GM23248 (cell line): ENCODE measurements at places on chromosomes 11 and 22. TPM values are rescaled to one million over a fixed set of nuclear protein-coding genes. Genes with fewer than 3 reads are reported as not detected.

DNA sequence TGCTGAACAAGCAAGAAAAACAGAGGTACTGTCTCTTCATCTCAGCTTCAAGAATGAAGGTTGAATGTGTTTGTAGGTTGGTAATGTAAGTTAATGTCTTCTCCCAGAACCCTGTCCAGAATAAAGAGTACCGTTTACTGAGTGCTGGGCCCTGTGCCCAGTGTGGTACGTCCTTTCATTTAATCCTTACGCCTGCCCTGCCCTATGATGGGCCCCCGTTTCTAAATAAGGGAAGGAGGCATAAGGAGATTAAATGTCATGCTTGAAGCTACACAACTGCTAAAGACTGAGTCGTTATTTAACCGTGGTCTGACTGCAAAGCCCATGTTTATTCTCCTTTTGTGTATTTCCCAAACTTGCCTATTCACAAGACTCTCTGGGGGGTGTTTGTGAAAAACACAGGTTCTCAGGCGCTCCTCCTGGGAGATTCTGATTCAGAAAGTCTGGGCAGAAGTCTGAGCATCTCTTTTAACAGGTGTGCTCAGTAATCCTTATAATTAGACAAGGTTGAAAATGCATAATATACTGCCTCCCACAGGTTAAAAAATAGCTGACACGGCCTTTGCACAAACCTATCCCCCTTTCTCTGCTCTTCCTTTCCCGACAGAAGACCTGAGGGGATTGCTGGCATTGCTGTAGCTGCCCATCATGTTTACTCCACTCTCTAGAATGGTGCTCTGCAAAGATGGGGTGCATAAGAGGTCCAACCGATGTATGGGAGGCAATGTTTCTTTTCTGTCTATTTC, 56.3 kb upstream of the ZBTB44 start:
- DNase-seq, result no peak
- peaks cover 10% of the 10 kb centered on the region for H3K4me1 ChIP-seq
- H3K27ac ChIP-seq, result no peak overlapping the region
- peaks cover 24% of the 10 kb centered on the region for H3K27me3 ChIP-seq
- no peaks in the 10 kb centered on the region for H3K36me3 ChIP-seq
- no peak overlapping the region for H3K4me3 ChIP-seq

DNA sequence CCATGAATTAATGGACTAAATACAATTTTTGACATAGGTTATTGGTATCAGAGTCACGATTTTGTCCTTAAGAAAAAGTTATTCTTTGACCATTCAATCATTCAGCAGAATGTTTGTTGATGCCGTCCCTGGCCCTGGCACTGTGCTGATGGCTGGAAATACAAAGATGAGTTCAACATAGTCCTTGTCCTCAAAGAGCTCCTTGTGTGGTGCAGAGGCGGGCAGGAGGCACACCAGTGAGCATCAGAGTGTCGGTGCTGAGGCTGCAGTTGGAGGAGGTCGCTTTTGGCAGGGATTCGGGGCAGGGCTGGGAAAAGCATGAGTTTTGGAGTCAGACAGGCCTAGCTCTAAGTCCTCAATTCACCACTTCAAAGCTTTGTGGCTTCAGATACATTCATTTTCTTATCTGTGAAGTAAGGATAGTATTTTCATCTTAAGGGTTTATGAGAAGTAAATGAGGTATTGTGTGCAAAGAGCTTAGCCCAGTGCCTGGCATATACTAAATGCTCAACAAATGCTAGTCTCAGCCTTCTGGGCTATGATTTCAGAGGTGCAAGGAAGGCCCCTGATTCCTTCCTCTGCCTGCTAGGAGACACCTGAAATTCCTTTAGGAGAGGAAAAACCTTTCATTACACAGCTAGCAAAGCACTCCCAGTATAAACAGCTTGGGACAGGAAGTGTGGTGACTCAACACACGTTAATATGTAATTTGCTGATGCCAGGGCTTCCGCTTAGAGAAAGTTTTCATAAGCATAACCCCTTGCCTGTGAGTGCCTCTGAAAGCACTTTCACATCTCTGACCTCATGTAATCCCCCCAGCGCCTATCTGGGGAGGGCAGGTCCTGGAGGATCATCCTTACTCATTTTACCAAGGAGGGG, 113.8 kb downstream of the NECTIN1 start:
- no peaks in the 10 kb centered on the region for H3K27me3 ChIP-seq
- DNase-seq, result peak; percentile 83
- no peak overlapping the region for H3K4me3 ChIP-seq
- H3K36me3 ChIP-seq, result no peaks in the 10 kb centered on the region
- H3K4me1 ChIP-seq, result peaks cover 16% of the 10 kb centered on the region
- H3K27ac ChIP-seq, result peak overlapping the region; percentile 45; the same call in 1 of the 2 replicates

DNA sequence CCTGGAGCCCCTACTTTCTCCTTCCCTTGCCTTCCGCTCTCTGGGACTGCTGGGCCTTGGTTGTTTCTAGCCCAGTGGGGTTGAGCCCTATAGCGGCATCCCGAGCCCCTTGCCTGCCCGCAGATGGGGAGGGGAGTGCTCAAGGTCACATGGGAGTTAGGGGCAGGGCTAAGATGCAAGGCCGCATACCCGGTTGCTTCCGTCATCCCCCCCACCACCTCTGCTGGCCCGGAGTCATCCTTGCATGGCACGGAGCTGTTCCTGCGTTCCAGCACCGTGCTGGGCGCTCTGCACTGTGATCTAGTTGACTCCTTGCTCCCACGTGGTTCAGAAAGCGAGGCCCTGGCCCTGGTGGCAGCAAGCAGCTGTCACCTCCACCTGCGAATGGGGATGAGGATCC, 18.0 kb downstream of the FLRT1 start:
- no peaks in the 10 kb centered on the region for H3K36me3 ChIP-seq
- no peak overlapping the region for H3K4me3 ChIP-seq
- H3K27ac ChIP-seq, result no peak overlapping the region
- no peak for DNase-seq

DNA sequence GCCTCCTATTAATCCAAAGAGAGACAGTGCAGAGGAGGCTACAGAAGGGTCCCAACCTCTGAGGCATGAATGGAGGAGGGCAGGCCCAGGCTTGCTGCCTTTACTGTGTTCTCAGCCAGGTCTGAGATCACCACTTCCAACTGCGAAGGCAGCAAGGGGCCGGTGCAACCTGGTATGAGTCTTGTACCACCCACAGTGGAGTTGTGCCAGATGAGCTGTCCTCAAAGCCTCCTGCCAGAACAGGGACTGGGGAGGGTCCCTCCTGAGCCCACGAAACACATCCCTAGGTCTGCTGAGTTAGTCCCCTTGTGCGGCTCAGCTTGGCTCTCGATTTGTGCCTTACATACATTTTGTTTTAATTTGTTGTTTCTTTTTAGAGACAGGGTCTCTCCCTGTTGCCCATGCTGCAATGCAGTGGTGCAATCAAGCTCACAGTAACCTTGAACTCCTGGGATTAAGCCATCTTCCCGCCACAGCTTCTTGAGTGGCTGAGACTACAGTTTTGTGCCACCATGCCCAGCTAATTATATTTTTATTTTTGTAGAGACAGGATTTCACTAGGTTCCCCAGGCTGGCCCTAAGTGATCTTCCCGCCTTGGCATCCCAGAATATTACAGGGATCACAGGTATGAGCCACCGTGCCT, 9.3 kb downstream of the MIF start:
- H3K4me1 ChIP-seq, result no peaks in the 10 kb centered on the region
- no peak overlapping the region for H3K4me3 ChIP-seq
- H3K27ac ChIP-seq, result no peak overlapping the region
- DNase-seq, result no peak
- no peaks in the 10 kb centered on the region for H3K36me3 ChIP-seq
- no peaks in the 10 kb centered on the region for H3K27me3 ChIP-seq

- DNase-seq, result no peak
- no peaks in the 10 kb centered on the region for H3K36me3 ChIP-seq
- H3K27ac ChIP-seq, result no peak overlapping the region
- H3K27me3 ChIP-seq, result no peaks in the 10 kb centered on the region
These were observed 453.6 kb downstream of the MN1 start for GRCh38 chr22:27347951-27348350.

DNA sequence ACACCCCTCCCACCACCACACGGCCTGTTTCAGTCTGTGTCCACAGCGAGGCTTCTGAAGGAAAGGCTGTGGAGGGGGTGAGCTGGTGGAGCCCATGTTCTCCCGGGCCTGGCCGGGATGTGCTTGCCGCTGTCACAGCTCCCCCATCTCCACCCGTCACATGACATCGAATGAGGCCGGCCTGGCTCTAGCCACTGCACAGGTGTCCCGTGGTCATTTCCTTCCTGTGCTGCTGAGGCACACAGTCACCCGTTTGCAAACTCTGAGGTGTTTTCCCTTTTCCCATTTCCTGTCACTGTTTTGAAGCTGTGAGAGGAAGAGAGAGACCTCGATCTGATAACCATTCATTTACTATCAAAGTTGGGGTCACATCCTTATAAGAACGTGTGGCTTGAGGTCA, 55.7 kb upstream of the CLDN5 start:
- H3K4me3 ChIP-seq, result no peak overlapping the region
- no peaks in the 10 kb centered on the region for H3K27me3 ChIP-seq
- no peaks in the 10 kb centered on the region for H3K36me3 ChIP-seq

The CYP2D6 gene
- total RNA-seq, result 0.13 TPM in 1 of 2 replicates, not detected in the other

GRCh38 chr11:59658036-59658435, 10.8 kb downstream of the PATL1 start:
- peaks cover 14% of the 10 kb centered on the region; the same call in 1 of the 2 replicates for H3K4me1 ChIP-seq
- H3K4me3 ChIP-seq, result no peak overlapping the region
- no peaks in the 10 kb centered on the region for H3K27me3 ChIP-seq
- DNase-seq, result no peak

GRCh38 chr11:28243061-28243460, 134.9 kb downstream of the METTL15 start:
- peak; percentile 26 for DNase-seq
- H3K4me1 ChIP-seq, result peaks cover 27% of the 10 kb centered on the region
- no peaks in the 10 kb centered on the region for H3K27me3 ChIP-seq
- no peaks in the 10 kb centered on the region for H3K36me3 ChIP-seq

- no peak overlapping the region for H3K4me3 ChIP-seq
- no peaks in the 10 kb centered on the region for H3K36me3 ChIP-seq
- DNase-seq, result peak; percentile 27
- H3K27me3 ChIP-seq, result no peaks in the 10 kb centered on the region
- peaks cover 24% of the 10 kb centered on the region for H3K4me1 ChIP-seq
- no peak overlapping the region for H3K27ac ChIP-seq
These were observed 72.4 kb downstream of the LDLRAD3 start for GRCh38 chr11:36016263-36016662.

The MSANTD2 gene
- total RNA-seq, result 8.4 and 11.5 TPM in 2 replicates

The BEST1 gene
- total RNA-seq, result 4.7 and 5.1 TPM in 2 replicates

The OR51B4 gene
- total RNA-seq, result not detected in 2 replicates

DNA sequence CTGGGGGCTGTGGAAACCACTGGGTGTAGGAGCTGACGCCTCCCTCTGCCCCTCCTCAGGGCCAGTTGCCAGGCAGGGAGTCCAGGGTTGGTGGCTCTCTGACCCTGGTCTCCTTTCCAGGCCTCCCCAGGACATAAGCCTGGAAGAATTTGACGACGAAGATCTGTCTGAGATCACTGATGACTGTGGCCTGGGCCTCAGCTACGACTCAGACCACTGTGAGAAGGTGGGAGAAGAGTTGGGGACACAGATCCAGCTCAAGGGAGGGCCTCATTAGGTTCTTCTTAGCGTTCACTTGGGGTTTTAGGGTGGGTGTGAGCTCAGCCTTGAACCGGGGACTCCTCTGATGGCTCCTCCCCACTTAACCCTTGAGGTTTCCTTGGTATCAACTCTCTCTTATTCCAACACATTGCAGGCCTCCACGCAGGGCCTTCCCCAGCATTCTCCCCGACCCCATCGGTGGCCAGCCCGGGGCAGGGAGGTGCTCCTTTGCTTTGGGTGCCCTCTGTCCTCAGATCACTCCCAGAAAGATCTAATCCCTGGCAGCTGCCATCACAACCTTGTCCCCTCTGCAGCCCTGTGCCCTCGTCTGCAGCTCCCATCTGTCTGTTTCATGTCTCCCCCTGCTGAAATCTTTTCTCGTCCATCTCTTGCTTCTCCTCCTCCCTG, 1.2 kb downstream of the MAPK8IP2 start:
- DNase-seq, result peak; percentile 35
- H3K27me3 ChIP-seq, result peaks cover 9% of the 10 kb centered on the region
- no peak overlapping the region for H3K4me3 ChIP-seq
- no peaks in the 10 kb centered on the region for H3K36me3 ChIP-seq
- no peak overlapping the region for H3K27ac ChIP-seq

- H3K4me1 ChIP-seq, result peaks cover 7% of the 10 kb centered on the region
- peaks cover 7% of the 10 kb centered on the region; the same call in 1 of the 2 replicates for H3K27me3 ChIP-seq
These were observed 203.7 kb downstream of the GRIK4 start for GRCh38 chr11:120715239-120715638.
